ENCODE measurements at places on chromosomes 6 and 20.

GRCh38 chr6:131519670-131520436, 53.2 kb upstream of the ARG1 start:
- peak; percentile 10 for DNase-seq

GRCh38 chr20:2314759-2315439, 19.1 kb downstream of the TGM3 start:
- no peak for DNase-seq

DNA sequence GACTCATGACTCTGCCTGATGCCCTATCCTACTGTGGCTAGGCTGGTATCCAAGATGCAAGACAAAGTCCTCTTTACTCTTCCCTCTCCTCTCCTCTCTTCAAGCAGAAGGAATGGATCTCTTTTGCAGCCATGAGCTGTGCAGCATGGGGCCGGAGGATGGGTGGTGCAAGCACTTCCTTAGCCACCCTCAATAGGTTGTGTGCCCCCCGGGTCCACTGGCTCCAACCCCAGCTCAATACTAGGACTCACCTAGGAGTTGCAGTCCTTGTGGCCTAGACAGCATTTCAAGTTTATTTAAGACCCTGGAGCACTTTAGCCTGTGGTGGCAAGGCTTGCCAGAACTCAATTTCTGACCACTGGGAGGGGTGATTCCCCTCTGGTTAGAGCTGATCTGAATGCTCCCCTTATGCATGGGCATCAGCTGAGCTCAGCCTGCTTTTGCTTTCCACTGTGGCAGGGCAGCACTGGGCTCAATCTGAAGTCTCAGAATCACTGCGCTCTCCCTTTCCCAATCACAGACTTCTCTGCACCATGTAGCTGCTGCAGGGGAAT, 29.0 kb upstream of the GRM4 start:
- no peak for DNase-seq

- DNase-seq: no peak
These were observed 143.4 kb downstream of the ISM1 start for GRCh38 chr20:13364278-13365170.

GRCh38 chr6:54286141-54286540, 22.1 kb upstream of the TINAG start:
- no peak for DNase-seq

GRCh38 chr20:40414843-40415615, 274.0 kb downstream of the MAFB start:
- no peak for DNase-seq

DNA sequence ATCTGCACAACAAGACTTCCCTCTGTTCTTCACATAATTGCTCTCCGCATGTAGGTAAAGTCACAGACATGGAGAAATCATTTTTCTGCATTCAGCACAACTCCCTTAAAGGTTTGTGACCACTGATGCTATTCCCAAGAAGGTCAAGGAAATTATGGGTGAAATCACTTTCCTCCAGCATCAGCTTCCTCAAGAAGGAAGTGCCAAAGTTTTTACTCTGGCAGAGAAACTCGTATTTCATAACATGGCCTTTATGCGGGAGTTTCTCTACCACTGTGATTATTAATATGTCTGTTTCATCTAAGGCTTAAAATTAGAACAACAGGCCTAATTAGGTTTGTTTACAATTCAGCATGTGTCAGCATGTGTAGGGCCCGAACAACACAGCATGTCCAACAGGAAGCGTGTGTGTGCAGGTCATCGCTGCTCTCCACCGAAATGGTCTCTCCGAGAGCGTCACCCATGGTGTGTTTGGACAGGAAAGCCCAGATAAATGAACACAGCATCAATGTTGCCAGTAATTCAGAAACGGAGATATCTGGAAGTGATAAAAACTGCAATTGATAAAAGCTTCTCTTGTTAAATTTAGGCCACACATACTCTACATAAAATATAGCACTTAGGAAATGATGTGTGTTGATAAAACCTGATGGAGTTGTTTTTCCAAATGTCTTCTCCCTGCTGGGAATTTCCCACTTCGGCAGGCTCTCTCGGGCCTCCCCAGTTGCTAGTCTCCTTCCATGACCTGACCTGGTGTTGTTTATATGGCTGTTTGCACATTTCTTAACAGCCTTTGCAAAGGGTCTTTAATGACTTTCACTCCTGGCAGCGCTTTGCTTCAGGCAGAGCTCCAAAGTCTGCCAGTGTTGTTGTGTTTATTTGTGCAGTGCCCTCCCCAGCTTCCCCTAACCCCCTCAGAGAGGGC, 265.1 kb upstream of the CEP162 start:
- no peak for DNase-seq

- DNase-seq: peak; percentile 38
These were observed 29.6 kb downstream of the PCNA start for GRCh38 chr20:5090191-5090590.

DNA sequence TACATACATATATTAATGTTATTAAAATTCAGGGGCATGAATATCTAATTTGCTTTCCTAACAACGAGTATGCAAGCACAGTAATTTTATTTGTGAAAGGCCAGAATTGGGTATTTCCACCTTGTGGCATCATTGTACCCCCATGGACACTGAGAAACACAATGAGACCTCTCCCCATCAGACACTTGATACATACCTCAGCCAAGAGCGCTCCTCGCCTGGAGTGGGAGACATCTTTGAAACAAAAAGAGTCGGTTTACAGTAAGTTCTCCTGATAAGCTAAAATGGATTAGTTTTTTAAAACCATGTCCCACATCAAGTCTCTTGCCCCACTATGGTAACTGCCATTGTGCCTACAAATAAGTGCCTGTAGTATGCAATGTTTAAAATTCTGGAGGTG, 2.1 kb downstream of the CNR1 start:
- no peak for DNase-seq

DNA sequence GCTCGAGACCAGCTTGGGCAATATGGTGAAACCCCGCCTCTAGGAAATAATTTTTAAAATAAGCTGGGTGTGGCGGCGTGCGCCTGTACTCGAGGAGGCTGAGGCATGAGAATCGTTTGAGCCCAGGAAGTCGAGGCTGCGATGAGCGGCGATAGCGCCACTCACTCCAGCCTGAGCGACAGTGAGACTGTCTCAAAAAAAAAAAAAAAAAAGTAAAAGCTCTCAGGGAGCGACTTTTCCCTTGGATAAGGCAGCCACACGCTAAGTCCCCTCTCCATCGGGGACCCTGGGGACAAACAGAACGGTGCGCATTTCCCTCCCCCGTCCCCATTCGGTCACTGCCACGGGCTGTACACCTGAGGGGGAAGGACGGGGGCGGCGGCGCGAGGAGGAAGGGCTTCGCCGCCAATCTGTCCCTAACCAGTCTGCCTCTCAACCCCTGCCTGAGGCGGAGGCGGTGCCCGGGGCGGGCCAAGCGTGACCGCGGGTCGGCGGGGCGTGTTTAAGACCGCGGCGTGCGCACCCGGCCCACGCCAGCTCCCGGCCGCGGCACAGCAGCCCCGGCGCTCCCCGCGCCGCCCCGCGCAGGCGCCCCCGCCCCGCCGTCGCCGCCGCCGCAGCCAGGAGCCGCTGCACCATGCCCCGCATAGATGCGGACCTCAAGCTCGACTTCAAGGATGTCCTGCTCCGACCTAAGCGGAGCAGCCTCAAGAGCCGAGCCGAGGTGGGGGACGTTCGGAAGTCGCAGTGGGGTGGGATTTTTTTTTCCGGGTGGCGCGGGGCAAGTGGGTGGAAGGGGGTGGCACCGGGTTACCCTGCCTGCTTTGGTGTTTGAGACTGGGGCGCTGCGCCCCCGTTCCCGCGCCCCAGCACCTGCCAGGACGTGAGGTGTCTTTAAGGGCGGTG, at the start of gene GMPR:
Gene GMPR, plus strand, starts transcription at position 531 of the 906 bp plus-strand sequence. Its CDS starts 107 bp downstream, at position 638.
- DNase-seq: peak; percentile 73

DNA sequence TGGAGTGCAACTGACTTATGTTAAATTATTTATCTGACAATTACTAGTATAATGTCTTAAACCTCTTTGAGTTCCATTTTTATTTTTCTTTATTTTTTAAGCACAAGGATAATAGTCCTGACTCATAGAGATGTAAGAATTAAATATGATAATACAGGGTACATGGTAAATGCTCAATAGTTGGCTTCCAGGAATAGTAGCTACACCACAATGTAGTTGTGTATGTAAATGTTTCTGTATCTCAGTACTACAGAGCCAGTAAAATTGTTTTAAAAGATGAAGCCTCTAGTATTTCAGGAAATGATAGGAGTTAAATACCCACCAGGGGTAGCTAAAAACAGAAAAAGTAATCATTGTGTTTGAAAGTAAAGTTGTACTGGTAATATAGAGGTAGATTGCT, 487.4 kb upstream of the IRAK1BP1 start:
- no peak for DNase-seq

GRCh38 chr20:58128635-58129625, 99.5 kb downstream of the ANKRD60 start:
- DNase-seq: no peak

GRCh38 chr6:168584671-168585070, 143.7 kb downstream of the SMOC2 start:
- no peak for DNase-seq

- no peak for DNase-seq
These were observed 262.2 kb downstream of the EYA4 start for GRCh38 chr6:133503336-133503729.

- no peak for DNase-seq
These were observed 58.6 kb upstream of the ZNF217 start for GRCh38 chr20:53652090-53652858.

DNA sequence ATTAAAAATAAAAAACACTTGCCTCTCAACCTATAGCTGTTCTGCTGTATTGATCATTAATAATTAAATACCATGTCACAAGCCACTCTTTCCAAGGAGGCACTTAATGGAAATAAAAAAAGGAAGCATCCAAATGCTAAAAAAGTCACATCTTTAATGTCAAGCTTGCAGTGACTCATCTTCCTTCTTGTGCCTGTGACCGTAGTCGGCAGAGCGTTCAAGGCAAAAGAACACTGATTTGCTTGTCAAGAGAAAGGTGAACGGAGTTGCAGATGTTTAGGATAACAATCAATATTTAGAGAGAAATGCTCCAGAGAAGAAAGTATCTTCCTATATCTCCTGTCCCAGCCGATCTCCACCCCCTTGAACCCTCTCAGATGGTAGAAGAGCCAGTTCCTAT, 341.0 kb upstream of the OPRM1 start:
- DNase-seq: no peak

GRCh38 chr6:159582736-159583135, 110.3 kb downstream of the SOD2 start:
- no peak for DNase-seq

GRCh38 chr6:6736791-6737654, 148.5 kb downstream of the LY86 start:
- no peak for DNase-seq

DNA sequence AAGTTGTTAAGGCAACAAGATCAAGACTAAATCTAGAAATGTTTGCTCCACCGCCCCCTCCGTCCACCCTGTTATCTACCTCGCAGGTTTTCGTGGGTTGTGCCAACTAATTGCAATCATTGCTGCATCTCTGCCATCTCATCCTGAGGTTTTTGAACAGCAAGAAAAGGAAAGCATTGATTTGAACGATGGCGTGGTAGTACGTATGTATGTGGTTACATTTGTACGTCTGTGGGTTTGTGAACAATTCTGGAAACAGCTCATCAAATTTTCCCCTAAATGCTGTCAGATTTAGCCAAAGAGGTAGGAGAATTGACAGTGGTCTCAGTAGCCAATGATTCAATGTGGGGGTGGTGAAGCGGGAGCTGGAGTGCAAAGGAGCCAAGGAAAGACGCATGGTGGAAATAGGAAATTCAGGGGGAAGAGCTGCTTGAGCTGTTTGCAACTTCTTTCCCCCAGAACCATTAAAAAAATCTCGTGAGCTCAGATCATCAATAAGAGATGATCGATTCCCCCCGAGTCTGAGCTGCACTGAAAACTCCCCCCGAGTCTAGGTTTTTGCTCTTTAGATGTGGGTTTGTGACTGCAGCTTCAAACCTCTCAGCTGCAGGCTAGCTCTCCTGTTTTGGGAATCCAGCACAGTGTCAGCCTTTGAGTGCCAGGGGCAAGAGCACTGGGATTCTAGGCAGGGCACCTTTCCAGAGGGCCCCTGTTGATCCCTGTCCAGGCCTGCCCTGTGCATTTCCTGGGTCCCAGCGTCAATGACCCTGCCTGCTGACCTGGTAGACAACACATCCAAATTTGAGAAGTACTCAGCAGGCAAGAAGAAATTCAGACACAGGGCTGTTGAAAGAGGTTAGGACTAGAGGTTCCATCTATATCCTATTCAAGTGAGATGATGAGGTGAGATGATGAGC, 72.6 kb upstream of the LY86 start:
- DNase-seq: no peak

- no peak for DNase-seq
These were observed 212.5 kb upstream of the SUPT3H start for GRCh38 chr6:45590226-45590625.

GRCh38 chr6:84182001-84182400, 45.4 kb downstream of the CEP162 start:
- no peak for DNase-seq

- no peak for DNase-seq
These were observed 127.0 kb downstream of the SGK1 start for GRCh38 chr6:134190883-134191282.

- DNase-seq: peak; percentile 44
These were observed 319.6 kb downstream of the FARS2 start for GRCh38 chr6:5580736-5581581.

GRCh38 chr6:38192011-38192410, 372.5 kb downstream of the ZFAND3 start:
- DNase-seq: no peak

- DNase-seq: no peak
These were observed 34.2 kb upstream of the SNRPB2 start for GRCh38 chr20:16695628-16696027.

- DNase-seq: no peak
These were observed 6.7 kb upstream of the LCA5 start for GRCh38 chr6:79543886-79544285.

- no peak for DNase-seq
These were observed 17.8 kb downstream of the DACT2 start for GRCh38 chr6:168301648-168302398.

DNA sequence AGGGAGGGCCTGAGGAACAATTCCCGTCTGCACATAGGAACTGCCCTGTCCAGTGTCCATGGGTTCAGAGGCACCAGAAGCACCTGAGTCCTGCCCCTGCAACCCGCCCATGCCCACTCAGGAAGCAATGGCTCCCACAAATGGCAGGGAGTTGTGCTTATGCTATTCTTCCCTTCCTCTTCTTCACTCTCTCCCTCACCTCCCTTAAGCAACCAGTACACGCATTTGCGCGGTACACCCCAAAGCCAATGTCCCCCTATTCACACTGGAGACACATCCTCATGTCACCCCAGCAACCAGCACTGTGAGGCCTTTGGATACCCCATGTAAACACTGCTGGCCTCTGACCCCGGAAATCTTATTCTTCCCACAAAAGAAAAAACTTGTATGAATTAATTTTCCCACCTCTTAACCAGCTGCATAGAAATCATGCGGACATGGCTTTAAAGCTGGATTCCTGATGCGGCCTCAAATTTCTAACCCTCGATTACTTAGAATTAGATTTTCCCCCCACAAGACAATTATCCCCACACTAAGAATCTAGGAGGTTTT, 30.9 kb downstream of the FYN start:
- no peak for DNase-seq

- no peak for DNase-seq
These were observed 94.6 kb downstream of the BANF2 start for GRCh38 chr20:17794400-17794799.

Data from naive B cell (primary cell).